ENCODE measurements at places on chromosomes 4 and X. TPM values are rescaled to one million over a fixed set of nuclear protein-coding genes. Genes with fewer than 3 reads are reported as not detected.

DNA sequence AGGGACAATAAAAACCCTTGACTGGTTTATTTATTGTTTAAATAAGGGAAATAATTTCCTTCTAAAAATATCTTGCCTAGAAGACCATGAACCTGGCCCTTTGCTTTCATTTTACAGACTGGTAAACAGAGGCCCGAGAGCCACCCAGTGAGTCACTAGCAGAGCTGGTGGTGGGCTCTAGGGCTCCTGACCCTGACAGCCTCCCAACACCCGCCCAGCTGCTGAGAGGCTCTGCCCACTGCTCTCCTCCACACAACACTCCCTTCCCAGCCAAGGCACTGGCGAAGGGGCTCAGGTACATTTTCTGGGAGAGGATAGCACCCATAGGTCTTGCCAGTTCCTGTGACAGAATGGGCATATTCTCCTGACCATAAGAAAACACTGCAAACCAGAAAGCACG, 18.1 kb upstream of the PPEF2 start:
- no peak for DNase-seq

GRCh38 chr4:54548831-54549460, 108.8 kb upstream of the KIT start:
- DNase-seq = no peak

GRCh38 chr4:26959654-26960047, 99.0 kb downstream of the STIM2 start:
- DNase-seq = peak; percentile 35

- DNase-seq = no peak
Measured at GRCh38 chrX:102085706-102086105, 39.8 kb upstream of the TCEAL2 start.

The LINC00632 gene
- total RNA-seq = 7.0 TPM

The CCKAR gene
- total RNA-seq = 14.9 TPM

The TREX2 gene
- 2.2 TPM for total RNA-seq

The SAGE1 gene
- total RNA-seq = not detected

DNA sequence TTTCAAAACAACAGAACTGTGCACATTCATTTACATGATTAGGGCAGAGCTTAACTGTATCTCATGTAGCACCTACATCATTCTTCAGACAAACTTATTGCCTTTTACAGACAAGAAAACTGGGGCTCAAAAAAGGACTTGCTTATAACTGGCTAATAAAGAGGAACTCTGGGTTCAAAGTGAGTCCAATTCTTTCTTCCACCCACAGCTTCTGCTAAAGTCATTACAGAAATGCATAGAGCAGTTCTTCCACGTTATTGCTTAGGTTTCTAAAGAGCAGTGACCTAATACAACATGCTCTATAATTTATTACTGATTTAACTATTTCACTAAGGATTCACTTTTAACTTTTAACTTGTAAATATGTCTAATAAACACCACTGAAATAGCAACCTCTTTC, 60.6 kb downstream of the ELOVL6 start:
- DNase-seq = no peak

The OTUD6A gene
- total RNA-seq = not detected

- no peak for DNase-seq
Measured at GRCh38 chr4:8115916-8116315, 42.7 kb downstream of the ABLIM2 start.

DNA sequence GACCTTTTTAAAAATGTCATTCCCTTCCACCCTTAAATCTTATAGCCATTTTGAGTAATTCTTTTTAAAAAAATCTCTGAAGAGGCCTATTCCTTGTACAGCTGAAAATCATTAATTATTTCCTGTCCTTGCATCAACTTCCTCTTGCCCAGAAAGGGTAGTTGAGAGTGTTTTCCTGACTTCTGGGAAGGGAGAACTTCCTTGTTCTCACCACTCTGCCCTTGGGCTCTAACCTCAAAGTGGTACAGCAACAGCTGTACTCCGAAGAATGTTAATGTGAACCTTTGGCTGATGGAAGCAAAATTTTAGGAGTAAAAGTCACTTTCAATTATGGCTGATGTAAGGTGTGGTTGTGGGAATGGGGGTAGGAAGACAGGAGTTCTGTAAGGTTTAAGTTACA, 15.1 kb upstream of the FABP2 start:
- DNase-seq = no peak

DNA sequence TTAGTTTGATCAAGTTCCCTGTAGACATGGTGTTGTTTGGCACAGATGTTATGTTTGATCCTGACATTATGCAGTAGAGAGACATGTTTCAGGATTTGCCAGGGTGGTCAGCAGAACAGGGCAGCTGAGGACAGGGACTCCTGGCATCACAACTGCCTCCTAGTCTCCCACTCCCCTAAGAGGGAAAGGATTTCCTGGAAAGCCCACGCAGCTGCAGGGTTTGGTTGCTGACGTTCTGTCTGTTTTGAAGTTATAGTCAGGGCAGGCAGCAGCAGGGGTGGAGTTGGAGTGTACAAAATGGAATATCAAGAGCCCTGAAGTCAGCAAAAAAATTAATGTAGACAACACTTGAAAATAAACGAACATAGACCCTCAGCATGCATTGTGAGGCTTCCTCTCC, 125.4 kb downstream of the CPE start:
- no peak for DNase-seq

DNA sequence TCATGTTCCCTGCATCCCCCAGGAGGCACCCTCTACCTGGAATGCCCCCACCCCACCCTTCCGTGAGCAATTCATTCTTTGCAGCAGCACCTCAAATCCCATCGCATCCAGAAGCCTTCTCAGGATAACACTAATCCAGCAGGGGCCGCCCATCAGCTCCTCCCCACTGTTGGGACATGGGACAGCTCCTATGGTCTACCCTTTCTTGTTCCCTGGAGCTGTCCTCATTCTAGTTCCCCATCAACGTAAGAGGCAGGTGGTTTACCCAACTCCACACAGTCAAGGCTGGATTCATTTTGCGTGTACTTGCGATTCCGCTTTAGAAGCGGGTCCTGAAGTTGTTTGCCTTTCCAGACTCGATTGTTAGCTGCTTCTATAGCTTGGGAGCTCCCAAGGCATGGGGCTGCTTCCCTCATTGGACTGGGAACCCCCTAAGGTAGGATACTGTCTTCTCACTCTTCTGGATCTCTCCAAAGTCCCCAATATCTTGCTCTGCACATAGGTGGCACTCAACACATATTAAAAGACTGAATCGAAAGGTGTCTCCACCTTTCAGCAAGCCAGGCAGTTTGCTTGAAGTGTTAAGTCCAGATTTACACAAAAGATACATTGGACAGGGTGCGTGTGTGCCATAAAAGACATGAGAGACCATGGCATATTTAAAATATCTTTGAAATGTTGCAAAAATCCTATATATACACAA, 942 bp upstream of the APLN start:
- DNase-seq = no peak

The ZMAT1 gene
- 3.7 TPM for total RNA-seq

The ABLIM2 gene
- 44.2 TPM for total RNA-seq

DNA sequence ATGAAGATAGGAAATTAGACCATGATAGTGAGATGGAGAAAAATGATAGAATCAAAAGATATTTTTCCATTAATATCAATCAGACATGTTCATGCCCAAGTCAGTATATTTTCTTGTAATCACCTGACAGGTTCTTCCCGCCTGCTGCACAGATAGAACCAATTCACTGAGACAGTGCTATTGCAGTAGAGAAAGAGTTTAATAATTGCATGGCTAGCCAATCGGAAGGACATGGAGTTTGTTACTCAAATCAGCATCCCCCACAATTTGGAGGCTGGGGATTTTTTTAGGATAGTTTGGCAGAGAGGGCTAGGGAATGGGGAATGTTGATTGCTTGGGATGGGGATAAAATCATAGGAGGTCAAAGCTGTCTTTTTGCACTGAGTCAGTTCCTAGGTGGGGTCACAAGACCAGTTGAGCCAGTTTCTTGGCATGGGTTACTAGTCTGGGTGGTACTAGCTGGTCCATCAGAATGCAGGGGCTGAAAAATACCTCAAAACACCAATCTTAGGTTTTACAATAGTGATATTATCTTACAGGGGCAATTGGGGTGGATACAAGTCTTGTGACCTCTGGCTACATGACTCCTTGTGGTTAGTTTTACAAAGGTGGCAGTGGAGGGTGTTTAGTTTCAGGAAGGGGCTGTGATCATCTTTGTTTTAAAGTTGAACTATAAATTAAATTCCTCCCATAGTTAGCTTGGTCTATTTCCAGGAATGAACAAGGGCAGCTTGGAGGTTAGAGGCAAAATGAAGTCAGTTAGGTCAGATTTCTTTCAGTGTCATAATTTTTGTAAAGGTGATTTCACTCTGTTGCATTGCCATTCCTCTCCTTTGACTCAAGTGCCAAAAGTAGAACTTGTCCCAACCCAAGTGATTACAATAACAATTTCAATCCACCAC, 100.3 kb upstream of the PDE5A start:
- DNase-seq = no peak

DNA sequence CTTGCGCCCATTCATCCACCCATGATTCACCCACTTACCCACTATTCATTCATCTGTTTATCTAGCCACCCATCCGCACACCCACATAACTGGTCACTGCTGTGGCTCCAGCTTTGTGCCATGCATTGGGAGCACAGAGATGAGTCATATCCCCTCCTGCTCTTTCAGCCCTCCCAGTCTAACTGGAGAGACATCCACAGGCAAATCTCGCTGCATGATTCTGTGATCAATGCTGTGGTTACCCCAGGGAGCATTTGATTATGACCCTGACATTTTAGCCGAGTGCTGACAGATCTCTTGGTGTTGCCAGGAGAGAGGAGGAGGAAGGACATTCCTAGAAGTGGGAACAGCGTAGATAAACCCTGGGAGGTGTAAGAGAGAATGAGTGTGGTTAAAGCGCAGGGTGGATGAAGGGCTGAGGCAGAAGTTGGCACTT, 10.4 kb upstream of the PORCN start:
- no peak for DNase-seq

- DNase-seq = no peak
Measured at GRCh38 chrX:18983666-18984380, at the start of gene PHKA2. Gene PHKA2 (minus strand): TSS chrX:18984114. CDS start chrX:18983932, 182 bp downstream.
